NCI-H1092 (cell line): ENCODE measurements at places on chromosomes 16 and 17.

DNA sequence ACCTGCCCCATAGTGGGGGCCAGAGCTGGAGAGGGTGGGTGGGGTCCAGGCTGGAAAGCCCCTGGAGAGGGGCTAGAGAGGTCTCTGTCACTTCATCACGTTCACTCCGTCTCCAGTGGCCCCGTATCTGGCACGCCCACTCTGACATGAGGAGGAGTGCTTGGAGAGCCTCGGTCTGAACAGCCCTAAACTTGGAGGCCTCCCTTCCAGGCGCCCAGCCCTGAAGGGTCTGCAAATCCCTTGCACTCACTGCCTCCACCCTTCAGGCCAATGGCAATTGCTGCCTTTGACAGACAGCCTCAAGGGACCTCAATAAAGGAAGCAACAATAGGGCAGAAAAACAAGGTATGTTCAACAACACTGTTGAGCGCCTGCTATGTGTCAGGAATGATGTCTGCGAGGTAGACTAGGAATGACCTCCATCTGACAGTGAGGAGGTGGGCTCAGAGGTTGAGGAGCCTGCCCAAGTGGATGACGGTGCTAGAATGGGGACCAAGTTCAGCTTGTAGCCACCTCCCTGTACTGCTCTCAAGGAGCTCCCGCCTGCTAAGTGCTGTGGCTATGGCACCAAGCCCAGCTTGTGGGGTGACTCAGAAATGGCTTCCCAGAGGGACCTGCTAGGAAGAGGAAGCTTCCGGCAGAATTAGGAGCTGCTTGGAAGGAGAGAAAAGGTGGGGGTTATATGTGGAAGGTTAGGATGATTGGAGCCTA, 2.9 kb upstream of the EPX start:
- DNase-seq = no peak

- DNase-seq = no peak
Measured at GRCh38 chr16:50613964-50614474, 65.8 kb downstream of the NKD1 start.

DNA sequence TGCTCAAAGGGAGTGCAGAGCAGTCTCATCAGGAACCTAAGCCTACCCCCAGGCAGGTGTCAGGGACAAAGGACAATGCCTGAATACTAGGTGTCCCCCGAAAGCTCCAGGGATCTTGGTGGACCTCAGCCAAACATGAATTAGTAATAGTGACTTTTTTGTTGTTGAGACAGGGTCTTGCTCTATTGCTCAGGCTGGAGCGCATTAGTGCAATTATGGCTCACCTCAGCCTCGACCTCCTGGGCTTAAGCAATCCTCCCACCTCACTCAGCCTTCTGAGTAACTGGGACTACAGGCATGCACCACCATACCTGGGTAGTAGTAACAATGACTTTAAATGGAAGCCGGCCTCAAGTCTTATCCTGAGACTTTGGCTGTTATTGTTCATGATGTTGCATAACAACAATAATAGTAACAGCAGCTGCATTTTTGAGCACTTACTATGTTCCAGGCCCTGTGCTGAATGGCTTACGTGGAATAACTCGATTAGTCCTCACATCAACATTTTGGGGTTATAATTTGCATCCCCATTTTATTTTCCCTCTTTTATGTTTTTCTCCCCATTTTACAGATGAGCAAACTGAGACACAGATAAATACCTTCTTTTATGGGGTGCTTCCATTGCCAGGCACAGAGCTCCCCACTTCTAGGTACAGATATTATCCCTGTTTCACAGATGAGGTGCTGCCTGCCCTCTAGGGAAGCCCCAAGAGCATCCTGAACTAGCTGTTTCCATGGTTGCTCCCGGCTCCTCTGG, 19.5 kb downstream of the CNGB1 start:
- DNase-seq = no peak

- DNase-seq = no peak
Measured at GRCh38 chr16:89365044-89365467, 125.3 kb downstream of the ANKRD11 start.

GRCh38 chr16:17843905-17844304, 373.1 kb upstream of the XYLT1 start:
- no peak for DNase-seq

DNA sequence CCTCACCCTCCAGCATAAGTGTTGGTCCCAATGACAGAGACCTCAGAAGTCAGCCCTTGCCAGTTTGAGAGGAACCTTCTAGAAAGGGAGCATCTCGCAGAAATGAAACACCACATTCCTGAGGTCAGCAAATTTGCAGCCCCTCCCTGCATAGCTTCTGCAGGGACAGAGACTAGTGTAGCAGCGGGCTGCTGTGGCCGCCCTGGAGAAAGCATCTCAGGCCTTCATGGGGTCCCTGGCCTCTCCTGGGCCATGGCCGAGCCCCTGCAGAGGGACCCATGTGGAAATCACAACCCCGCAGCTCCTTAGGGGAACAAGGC, 11.4 kb downstream of the HS3ST6 start:
- no peak for DNase-seq

- DNase-seq = no peak
Measured at GRCh38 chr17:8436844-8437171, 1.1 kb downstream of the NDEL1 start.

DNA sequence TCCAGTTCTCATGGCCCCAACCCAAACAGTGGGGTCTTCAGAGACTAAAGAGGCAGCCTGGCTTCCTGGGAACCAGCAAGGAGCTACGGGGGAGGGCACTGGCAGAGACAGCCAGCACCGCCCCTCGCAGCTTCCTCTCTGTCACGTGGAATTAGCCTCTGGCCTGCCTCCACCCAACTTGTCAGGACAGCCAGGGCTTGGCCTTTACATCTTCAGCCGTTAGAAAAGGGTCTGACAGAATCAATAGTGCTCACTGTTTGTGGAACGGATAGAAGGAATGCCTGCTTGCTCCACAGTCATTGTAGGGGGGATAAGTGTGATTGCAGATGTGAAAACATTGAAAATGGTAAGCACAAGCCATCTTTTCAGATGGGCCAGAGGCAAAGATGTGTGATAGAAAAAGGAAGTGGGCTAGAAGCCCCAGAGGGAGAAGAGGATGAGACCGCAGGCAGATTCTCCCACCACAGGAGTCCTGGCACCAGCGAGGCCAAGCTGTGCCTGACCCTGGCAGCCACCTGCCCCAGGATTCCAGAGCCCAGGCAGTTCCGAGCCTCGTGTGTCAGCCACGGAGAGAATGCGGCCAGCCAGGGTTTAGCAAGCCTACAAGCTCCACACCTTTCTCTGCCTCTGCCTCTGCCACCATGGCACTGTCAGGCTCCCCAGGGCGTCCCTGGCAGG, 18.6 kb downstream of the GRIN2C start:
- DNase-seq = no peak

GRCh38 chr17:81566461-81567126, 14.4 kb upstream of the FAAP100 start:
- peak; percentile 84 for DNase-seq

DNA sequence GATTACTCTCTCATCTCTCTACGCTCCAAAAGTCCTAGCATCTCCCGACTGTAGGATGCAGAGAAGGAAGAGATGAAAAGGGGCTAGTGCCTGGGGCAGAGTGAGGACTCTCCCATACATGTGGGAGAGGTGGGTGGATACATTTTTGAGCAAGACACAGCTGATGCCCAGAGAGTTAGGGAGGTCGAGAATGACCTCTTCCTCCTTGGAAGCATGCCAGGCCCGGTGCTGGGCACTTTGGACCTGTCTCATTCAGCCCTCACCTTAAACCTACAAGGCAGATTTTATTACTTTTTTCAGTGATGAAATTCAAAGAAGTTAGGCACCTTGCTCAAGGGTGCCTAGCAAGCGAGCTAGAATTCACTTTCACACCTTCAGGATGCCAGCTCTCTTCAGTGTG, 38.2 kb downstream of the WSCD1 start:
- no peak for DNase-seq

- DNase-seq = no peak
Measured at GRCh38 chr16:27748868-27749546, 199.1 kb downstream of the KATNIP start.

GRCh38 chr16:74768239-74768638, 6.4 kb downstream of the FA2H start:
- no peak for DNase-seq

- DNase-seq = no peak
Measured at GRCh38 chr17:79098282-79098867, 23.8 kb downstream of the ENGASE start.

GRCh38 chr17:6660805-6661463, 9.4 kb downstream of the C17orf100 start:
- no peak for DNase-seq

DNA sequence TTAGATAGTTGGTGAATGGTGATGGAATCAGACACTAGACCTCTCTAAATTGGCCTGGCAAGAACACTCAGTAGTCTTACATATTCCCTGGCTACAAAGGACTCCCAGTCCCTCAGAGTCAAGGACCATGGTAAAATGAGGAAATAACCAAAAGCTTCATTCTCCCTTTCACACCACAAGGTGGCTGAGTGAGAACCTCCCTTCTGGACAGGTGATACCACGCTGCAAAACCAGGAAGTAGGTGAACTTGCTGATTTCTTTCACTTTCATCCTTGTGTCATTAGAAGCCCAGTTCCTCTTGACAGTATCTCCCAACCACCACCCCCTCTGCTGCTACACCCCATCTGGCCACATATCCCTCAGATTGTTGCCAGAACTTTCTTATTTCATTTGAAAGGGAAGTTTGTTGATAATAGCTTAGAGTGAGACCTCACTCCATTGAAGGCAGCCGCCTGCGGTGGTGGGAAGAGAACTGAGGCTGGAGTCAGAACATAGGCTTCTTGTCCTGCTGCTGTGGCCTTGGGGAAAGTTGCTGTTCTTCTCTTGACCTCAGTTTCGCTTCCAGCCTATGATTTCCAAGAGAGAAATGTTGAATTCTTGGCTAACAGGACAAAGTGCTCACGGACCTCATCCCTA, 290.6 kb upstream of the CCL2 start:
- DNase-seq = no peak

DNA sequence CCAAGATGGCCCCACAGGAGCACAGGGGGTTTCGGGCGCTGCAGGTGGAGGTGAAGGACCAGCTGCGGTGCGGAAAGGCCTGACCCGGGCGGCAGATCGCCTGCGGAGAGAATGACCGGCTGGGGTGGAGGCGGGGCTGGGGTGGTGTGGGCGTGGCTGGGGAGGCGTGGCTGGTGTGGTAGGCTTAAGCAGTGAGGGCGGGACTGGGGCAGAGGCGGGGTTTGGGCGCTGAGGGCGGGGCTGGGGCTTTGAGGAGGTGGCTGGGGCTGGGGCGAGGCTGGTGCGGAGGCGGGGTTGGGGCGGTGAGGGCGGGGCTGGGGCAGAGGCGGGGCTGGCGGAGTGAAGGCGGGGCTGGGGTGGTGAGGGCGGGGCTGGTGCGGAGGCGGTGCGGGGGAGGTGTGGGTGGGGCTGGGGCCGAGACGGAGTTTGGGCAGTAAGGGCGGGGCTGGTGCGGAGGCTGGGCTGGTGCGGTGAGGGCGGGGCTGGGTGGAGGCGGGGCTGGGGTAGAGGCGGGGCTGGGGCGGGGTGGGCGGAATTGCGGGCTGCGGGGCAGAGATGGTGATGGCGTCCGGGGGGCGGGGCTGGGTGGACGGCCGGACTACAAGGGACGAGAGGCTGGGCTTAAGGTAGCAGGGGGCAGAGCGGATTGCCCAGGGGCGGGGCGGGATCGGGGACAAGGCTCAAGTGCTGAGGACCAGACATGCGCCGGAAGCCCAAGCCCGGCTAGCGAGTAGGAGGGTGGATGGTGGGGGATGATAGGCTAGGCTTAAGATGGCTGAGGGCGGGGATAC, 9.9 kb upstream of the GSDMA start:
- peak; percentile 90 for DNase-seq

GRCh38 chr16:22347100-22347820, 27.2 kb downstream of the CDR2 start:
- no peak for DNase-seq

DNA sequence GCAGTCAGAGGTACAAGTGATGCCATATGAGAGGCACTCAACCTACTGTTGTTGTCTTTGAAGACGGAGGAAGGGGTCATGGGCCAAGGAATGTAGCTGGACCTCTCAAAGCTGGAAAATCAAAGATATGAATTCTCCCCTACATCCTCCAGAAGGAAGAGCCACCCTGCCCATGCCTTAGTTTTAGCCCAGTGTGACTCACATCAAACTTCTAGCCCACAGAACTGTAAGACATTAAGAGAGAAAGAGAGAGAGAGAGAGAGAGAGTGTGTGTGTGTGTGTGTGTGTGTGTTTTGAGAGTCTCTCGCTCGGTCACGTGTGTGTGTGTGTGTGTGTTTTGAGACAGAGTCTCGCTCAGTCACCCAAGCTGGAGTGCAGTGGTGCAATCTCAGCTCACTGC, 87.1 kb downstream of the STX8 start:
- DNase-seq = no peak

- DNase-seq = no peak
Measured at GRCh38 chr17:35149941-35150340, 2.3 kb downstream of the UNC45B start.

DNA sequence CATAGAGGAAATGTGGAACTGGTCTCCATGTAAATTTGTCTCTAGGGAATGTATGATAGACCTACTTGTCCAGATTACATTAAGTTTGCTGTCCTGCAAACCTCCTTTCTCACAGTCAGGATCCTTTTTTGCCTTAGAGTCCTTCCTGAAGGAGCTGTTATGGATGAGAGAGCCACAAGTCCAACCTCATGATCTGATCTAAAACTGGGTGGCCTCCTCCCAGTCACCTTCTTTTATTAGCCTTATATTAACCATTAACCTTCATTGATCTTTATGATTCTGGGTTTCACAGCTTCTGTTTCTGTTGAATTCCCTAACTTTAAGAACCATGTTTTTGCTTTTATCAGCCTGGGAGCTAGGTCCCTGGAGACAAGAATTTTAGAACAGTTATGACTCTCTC, 64.1 kb downstream of the NEUROD2 start:
- no peak for DNase-seq

DNA sequence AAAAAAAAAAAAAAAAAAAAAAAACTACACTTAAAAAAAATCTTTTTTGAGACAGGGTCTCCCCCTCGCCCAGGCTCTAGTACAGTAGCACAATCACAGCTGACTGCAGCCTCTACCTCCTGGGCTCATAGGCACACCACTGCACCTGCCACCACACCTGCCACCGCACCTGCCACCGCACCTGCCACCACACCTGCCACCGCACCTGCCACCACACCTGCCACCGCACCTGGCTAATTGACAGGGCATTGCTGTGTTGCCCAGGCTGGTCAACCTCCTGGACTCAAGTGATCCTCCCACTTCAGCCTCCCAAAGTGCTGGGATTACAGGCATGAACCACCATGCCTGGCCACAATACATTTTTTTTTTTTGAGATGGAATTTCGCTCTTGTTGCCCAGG, 17.6 kb upstream of the WDR45B start:
- no peak for DNase-seq

- no peak for DNase-seq
Measured at GRCh38 chr16:85425074-85425662, 188.0 kb upstream of the GSE1 start.

- no peak for DNase-seq
Measured at GRCh38 chr16:4852221-4852872, 5.1 kb downstream of the UBN1 start.

- DNase-seq = no peak
Measured at GRCh38 chr17:80129006-80129565, 17.8 kb downstream of the EIF4A3 start.
